Activated CD4-positive, CD25-positive, alpha-beta regulatory T cell treated with anti-CD3 and anti-CD28 coated beads, Interleukin-2, amount 50 U/mL, for 24 hours (primary cell): ENCODE measurements at places on chromosomes 4 and X.

GRCh38 chrX:14095702-14096101, 66.0 kb upstream of the GEMIN8 start:
- ATAC-seq = peak; percentile 17

- no peak for ATAC-seq
Measured at GRCh38 chrX:30275498-30275897, 28.6 kb downstream of the MAGEB1 start.

DNA sequence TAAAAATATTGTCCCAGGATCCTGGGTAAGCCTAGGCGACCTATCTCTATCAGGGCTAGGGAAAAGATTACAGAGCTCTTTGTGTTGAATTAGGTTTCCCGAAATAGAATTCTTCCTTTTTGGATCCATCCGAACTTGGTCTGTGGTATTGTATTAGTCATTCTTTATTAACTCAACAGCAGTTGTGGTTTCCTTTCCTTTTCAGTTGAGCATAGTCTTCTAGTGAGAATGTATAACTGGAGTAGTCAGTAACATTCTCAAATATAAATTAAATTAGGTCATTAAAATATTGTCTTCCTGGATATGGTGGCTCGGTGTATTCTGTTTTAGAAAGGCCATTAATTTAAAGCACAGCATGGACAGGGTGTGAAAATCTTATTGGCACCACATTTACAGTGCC, 520.4 kb downstream of the NLGN4X start:
- ATAC-seq = no peak

GRCh38 chr4:180203349-180203748, 2039.9 kb upstream of the TENM3 start:
- ATAC-seq = no peak

DNA sequence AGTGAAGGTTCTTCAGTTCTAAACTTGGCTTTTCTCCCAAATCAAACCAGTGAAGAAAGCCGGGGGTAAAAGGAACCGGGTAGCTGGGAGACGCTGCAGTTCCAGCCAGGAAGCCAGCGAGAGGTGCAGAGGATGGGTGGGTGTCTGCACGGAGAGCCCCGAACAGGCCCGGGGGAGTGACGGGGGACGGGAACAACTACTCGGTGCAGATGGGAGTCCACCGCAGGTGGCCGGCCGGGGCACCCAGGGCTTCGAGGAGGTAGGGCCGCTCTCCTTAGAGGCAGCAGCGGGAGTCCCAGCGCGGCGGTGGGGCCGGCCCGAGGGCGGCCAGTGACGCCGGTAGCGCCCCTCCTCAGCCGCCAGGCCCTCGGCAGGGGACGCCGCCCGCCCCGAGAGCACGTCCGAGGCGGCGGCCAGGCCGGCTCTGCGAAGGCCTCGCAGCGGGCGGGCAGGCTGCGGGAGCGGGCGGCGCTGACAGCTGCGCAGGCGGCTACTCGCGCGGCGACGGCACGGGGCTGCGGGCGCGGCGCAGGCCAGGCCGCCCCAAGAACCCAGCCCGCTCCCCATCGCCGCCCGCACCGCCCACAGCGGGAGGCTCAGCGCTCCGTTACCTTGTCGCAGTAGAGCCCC, 449 bp downstream of the FBXL5 start:
- ATAC-seq = peak; percentile 63
